ENCODE measurements at places on chromosomes 6 and 20.

DNA sequence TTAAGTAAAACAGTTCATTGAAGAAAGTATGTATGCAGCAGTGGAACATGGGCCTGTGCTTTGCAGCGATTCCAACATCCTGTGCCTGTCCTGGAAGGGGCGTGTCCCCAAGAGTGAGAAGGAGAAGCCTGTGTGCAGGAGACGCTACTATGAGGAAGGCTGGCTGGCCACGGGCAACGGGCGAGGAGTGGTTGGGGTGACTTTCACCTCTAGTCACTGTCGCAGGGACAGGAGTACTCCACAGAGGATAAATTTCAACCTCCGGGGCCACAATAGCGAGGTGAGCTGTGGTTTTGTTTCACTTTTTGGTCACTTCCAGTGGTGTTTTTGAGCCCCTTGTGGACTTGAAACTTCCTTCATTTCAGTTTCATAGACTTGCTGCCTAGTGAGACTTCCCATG lies 1.7 kb downstream of the TULP4 start:
- no peak for DNase-seq

DNA sequence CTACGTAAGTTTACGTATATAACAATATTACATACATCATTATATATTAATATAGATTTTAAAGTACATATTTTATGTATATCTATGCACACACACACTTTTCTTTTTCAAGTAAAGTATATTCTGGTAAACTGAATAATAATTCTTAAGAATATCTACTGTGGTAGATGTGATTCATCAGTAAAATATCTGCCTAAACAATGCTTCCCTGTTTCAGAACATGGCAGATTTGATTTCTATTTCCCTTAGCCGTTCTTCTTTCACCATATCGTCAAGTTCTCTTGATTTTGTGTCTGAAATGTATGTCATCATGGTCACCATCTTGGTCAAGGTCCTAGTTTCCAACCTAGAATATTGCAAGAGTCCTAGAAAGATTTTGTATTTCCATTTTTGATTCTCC lies 195.6 kb downstream of the HDGFL1 start:
- no peak for DNase-seq

GRCh38 chr6:132286298-132287019 lies 114.8 kb downstream of the MOXD1 start:
- no peak for DNase-seq

- DNase-seq: no peak
These were observed 476.2 kb downstream of the ADGRB3 start for GRCh38 chr6:69111301-69111700.

GRCh38 chr6:90537027-90537426 lies 49.8 kb downstream of the MAP3K7 start:
- no peak for DNase-seq

GRCh38 chr6:161261816-161262215 lies 12.0 kb downstream of the AGPAT4 start:
- DNase-seq: no peak

- DNase-seq: no peak
These were observed 72.6 kb upstream of the RNF24 start for GRCh38 chr20:4087923-4088322.

- DNase-seq: no peak
These were observed 43.1 kb downstream of the PTCHD4 start for GRCh38 chr6:48067886-48068277.

GRCh38 chr20:31881945-31882344 lies 11.5 kb downstream of the TTLL9 start:
- DNase-seq: no peak

DNA sequence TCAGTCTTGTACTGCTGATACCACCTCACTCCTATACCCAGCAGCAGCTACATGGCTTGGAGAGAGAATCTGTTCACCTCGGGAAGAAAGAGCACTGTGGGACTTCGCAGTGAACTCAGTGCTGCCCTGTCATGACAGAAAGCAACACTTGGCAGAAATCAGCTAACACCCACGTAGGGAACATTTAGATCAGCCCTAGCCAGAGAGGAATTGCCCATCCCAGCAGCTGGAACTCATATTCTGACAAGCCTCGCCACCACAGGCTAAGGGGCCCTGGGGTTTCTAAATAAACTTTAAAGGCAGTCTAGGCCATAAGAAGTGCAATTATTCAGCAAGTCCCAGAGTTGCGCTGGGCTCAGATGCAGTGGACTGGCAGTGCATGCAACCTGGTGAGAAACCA lies 1266.8 kb downstream of the GRIK2 start:
- no peak for DNase-seq

DNA sequence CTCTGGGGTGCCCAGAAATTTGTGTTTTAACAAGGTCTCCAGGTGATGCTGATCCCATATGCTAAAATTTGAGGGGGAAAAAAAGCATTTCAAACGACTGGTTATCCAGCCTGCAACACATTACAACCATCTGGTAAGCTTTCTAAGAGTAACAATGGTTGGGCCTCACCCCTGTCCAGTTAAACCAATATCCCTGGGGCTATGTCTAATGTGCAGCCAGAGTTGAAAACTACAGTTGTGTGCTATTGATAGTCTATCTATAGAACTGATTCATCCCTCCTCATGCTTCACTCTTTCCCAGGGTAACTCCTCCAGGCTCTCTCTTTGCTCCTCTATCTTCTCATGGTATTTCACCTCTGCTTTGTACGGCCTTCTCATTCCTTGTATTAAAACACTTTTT lies 458.3 kb downstream of the MMUT start:
- DNase-seq: no peak

DNA sequence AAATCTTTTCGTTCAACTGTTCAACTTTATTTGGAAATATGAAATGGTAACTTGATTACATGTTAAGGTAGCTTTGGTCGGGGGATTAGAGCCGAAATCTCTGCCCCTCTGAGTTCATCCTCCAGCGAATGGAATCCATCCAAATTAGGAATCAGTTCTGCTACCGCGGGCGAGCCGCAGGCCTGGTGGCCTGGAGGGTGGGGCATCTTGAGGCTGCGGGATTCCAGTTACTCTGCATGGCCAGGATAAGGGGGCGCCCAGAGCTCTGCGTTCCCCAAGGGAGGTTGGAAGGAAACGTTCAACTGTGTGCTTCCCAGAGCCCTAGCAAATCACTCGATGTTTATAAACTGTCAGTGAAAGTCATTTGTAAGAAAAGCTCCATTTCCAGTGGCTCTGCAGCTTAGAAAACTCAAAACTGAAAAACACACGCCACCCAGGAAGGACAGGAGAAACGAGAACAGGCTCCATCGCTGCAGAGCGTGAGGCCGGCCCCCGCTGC lies 262.2 kb downstream of the TAF4 start:
- DNase-seq: peak; percentile 45

DNA sequence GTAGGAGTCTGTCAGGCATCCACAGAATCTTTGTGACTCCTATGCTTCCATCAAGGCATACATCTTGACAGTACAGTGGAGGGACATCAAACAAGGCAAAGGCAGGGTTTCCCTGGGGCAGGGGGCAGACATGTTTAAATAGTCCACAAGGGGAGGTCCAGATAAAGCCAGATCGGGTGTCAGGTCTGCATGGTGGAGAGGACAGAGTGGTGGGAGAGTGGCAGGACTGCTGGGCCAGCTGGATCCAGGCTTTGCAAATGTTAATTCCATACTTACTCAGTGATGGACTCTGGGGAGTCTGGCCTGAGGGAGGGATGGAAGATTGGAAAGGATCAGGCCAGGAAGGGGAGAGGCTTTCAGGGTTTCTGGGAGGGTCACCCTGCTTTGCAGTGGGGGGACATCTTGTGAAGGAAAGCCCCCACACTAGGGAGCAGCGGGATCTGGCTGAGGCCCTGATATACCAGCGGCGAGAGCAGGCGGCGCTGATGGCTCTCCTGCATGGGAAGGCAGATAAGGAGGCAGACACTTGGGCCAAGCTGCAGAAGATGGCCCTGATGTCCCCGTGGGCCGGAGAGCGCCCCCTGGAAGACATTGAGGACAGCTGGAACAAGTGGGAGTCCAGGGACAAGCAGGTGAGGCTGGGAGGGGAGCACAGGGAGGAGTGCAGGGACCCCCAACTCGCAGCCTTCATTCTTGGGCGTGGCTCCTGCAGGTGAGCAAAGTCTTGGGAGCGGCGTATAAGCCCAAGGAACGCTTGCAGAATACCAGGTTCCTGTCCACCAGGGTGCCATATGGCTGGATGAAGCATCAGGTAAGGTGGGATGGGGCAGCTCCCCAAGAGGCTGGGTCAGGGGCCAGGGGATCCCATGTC lies 44.6 kb downstream of the SUN5 start:
- no peak for DNase-seq

- DNase-seq: no peak
These were observed 296.3 kb downstream of the QKI start for GRCh38 chr6:163710532-163711470.
